ENCODE measurements at places on chromosomes 5 and 9.

GRCh38 chr5:120016717-120017382 lies 387.5 kb downstream of the FAM170A start:
- no peak for DNase-seq

DNA sequence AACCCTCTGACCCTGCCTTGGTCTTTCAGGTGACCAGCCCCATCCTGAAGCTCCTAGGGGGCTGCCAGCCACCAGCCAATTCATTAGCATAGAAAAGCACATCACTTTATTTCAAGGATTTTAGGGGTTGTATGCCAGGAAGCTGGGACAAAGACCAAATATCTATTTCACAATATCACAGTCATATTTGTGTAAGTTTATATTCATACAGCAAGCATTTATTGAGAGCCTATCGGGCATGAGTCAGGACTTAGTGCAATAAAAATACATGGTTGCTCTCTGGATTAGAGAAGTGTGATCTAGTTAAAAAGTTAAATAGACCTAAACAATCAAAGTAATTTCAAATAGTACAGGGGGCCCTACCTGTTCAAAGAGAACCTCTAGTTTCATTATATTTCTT lies 113.8 kb downstream of the ERCC6L2 start:
- DNase-seq: no peak

GRCh38 chr5:168663276-168664004 lies 84.3 kb upstream of the PANK3 start:
- no peak for DNase-seq

DNA sequence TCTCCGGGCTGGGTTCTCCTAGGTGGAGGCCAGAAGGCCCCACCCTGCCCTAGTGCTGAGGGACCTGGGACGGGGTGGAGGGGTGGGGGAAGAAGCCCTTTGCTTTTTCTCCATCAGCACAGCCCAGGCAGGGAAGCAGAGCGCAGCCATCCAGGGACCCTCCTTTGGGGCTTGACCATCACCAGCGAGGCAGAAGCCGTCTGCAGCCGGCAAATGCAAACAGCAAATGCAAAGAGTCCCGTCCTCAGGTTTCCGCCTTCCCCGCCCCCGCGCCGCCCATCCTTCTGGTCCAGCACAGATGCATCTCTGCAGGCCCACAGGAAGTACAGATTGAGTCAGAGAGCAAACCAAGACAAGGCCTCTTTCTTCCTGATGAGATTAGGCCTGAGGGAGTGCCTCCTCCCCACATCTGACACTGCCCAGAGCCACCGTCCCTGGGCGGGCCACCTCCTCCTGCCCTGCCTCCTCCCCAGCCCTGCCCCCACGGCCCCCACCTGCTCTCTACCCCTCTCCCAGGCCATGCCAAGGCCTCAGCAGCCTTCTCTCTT lies 23.4 kb downstream of the CORO2A start:
- DNase-seq: no peak

DNA sequence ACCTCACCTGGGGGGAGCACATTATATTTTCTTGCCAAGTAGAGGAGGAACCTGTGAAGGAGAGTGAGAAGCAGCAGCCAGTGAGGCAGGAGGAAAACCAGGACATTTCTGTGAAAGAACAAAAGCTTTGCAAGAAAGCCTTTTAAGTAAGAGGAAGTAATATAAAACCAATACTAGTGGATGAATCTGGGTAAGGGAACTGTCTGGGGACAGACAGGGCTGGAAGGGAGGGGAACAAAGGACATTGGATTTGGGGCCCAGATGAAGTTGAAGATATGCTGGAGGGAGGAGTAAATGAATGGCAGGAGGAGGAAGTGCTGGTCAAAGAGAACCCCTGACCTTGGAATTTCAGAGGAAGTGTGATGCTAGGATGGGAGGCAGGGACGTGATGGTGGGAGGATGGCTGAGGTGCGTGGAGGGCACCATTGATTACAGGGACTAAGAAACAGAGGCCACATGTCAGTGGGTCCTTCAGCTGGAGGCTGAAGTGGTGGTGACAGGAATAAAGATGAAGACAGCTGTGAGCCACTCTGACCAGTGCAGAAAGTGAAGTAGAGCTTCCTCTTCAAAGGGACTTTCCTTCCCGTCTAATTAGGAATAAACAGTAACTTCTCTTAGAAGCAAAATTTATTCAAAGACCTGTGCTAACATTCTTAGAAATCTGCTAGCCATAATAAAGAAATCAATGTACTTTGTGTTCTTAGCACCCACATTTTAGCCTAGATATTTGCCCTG lies 43.5 kb upstream of the FABP6 start:
- no peak for DNase-seq

GRCh38 chr5:103519550-103519949 lies 43.0 kb downstream of the NUDT12 start:
- DNase-seq: no peak

- no peak for DNase-seq
Measured at GRCh38 chr5:2133080-2133479, 250.4 kb upstream of the IRX4 start.

- DNase-seq: no peak
Measured at GRCh38 chr9:36127652-36128244, 8.8 kb upstream of the GLIPR2 start.

DNA sequence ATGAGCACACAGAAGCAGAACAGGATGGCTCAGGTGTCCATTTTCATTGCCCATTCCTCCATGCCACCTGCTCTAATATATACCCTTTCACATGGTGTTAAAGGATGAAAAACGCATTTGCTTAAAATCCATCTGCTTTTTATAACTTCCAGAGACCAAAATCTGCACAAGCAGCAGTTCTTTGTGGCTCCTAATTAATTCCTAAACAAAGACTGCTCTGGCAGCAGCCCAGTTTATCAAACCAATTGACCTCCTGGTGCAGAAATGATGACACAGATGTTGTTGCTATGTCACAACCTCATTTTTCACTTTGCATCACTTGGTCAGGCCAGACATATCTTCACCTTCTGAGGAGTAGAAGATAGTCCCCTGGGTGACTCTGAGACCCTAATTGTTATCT lies 141.2 kb downstream of the ASTN2 start:
- no peak for DNase-seq

- DNase-seq: no peak
Measured at GRCh38 chr5:171476701-171477100, 57.3 kb downstream of the FGF18 start.

GRCh38 chr5:98042521-98042920 lies 730.9 kb upstream of the RGMB start:
- DNase-seq: no peak

DNA sequence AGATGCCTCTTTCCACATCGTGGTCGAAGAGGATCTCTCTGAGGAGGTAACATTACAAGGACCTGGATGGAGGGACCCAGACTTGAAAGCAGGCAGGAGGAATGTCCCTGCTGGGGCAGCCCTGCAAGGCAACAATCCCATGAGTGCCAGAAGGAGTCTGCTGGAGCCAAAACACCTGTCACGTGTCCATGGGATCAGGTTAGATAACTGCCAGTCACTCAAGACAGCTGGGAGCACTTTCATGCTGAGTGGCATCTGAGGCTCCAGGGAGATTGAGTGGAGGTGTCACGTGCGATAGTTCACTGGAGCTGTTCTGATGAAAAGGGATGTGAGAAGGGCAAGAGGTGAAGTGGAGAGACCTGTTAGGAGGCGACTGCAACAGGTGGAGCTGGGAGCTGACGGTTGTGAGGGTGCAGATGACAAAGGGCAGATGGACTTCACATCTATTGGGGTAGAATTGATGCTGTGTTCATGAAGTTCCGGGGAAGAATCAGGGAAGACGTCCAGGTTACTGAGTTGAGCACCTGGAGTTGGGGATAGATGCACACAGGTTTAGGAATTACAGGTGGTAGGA lies 68.4 kb downstream of the ICE1 start:
- peak; percentile 64 for DNase-seq

- DNase-seq: peak; percentile 2
Measured at GRCh38 chr9:27925815-27926214, 352.5 kb upstream of the C9orf72 start.

DNA sequence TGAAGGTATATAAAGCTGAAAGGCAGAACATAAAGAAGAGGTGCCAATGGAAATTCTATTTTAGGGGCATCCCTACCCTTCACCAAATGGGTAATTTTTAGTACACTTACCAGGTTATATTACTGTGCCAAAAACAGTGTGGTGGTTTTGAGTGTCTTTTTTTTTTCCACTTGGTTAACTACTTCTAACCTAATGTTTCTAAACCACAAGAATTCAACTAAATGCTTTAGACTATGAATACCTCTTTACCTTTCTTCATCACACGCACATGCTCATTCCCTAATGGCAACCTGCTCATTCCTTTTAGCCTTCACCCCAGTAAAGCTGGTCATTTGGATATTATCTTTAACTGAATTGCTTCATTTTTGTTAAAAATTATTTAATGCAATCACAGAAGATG lies 215.6 kb downstream of the PIK3R1 start:
- no peak for DNase-seq

- no peak for DNase-seq
Measured at GRCh38 chr9:122218935-122219855, 9.6 kb downstream of the LHX6 start.

DNA sequence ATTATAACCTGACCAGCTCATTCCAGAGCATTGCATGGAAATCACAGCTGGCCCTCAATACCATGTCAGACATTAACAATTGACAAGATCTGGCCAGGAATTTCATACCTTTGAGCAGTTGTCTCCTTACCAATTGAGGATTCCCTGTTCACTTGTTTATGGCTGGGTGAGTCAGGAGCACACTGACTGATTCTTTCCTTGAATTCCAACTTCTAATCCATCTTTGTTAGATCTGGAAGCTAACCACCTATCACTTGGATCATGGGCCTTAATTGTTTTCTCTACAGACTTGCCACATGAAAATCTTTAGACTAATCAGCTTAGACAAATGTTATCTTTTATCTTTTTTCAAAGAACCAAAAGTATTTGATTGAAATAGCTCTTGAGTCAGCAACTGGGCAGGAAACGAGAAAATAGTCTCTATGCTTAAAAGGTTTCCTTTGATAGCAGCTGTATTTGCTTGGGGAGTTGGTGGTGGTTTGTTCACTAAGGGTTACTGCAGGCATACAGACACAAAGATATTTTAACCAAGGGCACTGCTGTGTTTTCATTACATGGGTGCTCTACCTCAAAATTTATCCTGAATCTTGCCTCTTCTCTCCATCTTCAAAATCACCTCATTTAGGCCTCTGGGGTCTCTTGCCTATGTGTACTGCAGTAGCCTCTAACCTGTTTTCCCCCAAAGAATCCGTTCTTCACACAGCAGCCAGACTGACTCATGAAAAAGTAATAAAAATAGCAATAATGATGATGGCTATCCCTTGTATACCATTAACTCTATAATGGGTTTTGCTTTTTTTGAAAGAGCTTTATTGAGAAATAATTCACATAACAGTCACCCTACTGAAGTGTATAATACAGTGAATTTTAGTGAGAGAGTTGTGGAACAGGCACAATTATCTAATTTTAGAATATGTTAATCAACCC lies 197.0 kb upstream of the NMUR2 start:
- DNase-seq: no peak

DNA sequence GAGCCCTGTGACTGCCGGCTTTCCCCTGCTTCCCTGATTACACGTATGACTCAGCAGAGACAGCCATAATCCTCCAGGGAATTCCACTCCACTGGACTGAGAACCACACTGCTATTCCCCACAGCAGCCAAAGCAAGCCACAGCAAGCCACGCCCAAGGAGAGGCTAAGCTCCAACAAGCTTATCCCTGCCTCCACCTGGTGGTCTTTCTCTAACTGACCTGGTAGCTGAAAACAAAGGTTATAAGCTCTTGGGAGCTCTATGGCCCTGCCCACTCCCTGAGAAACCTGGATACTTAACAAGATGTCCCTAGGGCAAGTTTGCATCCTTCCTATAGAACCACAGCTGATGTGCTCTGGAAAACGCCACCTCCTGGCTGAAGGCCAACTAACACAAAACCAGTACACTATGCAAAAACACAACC lies 613.7 kb upstream of the CDH18 start:
- DNase-seq: no peak

- DNase-seq: peak; percentile 7
Measured at GRCh38 chr5:7897014-7897600, 28.2 kb downstream of the MTRR start.

- no peak for DNase-seq
Measured at GRCh38 chr9:107739601-107740082, 250.1 kb upstream of the KLF4 start.

- DNase-seq: no peak
Measured at GRCh38 chr5:151093476-151093889, 12.6 kb upstream of the TNIP1 start.

- peak; percentile 19 for DNase-seq
Measured at GRCh38 chr9:109499631-109500410, 1.7 kb upstream of the PTPN3 start.

- DNase-seq: no peak
Measured at GRCh38 chr5:33049842-33050241, 338.7 kb downstream of the NPR3 start.

GRCh38 chr9:135770771-135771170 lies 68.8 kb downstream of the KCNT1 start:
- no peak for DNase-seq

GRCh38 chr5:7208938-7209337 lies 187.0 kb upstream of the ADCY2 start:
- peak; percentile 58 for DNase-seq

DNA sequence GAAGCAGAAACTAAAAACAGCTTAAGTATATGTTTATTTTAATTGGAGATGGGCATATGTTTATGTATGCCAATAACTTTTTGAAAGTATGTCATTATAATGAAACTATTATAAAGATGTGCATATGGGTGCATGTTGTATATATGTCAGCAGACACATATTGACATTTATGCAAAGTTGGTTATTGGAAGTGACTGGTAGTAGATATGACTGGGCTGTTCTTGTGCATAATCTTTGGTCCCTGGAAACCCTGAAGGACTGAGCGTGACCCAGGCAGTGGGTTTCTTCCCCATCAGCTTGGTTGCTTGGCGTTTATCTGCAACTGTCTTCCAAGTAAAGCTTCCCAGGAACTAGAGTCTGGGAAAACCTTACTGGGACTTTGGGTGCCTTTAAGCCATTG lies 25.7 kb downstream of the ANKRA2 start:
- DNase-seq: no peak

DNA sequence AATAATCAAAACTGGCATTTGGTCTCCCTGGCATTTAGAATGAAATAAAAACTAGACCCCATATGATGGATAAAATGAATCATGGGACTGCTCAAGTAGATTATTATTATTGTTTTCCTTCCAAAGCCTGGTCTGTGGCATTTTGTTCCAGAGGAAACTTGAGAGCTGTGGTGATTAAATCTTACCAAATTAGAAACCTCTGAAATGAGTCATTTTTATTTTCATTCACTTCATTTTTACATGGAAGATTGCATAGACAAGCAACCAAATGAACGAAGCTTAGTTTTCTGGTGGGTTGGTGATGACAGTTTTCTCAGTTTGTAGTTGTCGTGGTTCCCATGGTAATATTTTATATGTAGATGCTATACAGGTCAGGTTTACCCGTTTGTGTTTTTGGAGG lies 23.4 kb downstream of the PAM start:
- DNase-seq: no peak
